ENCODE measurements at places on chromosomes 5 and 9.

DNA sequence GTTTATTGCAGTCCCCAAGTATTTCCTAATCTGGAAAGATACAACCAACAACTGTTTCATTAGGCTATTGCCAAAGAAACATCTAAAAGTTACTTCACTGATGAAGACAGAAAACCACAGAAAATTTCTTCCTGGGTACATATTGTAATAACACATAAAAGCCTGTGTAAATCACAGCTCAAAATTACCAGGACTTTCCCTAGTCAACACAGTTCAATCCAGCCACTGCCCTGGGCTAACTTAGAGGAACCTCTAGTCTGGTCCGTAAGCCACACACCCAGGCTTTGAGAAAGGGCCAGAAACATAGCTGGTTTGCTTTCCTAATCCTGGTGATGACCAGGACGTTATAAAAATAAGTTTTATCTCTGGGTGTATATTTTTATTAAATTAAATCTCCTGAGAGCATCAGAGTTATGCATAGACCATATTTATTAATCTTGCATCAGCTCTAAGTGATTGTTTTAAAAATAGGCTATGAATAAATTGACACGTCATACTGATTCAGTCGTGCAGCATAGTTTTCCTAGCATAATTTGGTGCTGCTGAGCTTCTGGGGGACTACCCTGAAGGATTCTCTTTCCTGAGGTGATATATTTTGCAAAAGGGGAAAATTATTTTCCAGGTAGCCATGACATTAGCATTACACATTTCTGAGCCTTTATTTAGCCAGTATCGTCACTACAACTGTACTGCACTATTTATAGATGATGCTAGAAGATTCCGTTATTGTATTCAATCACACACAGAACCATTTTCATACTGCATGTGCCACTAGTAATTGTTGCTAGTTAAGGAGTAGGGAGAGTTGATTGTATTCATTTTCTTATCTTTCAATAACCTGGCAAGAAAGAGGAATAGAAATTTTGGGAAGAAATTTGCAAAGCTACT lies 12.6 kb upstream of the MUSK start:
- DNase-seq: no peak

DNA sequence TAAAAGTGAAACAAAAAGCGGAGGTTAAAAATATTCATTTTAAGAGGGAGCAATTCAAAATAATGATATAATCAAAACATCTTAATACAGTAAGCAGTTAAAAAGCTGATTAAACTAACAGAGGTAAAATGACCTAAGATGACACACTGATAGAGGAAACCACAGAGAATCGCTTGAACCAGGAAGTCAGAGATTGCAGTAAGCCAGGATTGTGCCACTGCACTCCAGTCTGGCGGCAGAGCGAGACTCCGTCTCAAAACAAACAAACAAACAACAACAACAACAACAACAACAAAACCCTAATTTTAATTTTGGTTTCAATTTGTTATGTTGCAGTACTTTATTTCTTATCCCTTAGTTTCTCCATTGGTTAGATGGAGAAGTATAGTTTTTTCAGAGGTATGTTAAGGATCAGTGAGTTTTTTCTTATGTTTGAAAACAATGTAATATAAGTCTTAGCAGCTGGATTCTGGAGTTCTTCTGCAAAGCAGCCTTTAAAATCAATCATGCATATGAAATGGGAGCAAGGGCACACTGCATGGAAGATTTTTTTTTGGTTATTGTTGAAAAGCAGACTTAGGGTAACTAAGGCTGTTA lies 58.5 kb downstream of the MLANA start:
- peak; percentile 6 for DNase-seq

DNA sequence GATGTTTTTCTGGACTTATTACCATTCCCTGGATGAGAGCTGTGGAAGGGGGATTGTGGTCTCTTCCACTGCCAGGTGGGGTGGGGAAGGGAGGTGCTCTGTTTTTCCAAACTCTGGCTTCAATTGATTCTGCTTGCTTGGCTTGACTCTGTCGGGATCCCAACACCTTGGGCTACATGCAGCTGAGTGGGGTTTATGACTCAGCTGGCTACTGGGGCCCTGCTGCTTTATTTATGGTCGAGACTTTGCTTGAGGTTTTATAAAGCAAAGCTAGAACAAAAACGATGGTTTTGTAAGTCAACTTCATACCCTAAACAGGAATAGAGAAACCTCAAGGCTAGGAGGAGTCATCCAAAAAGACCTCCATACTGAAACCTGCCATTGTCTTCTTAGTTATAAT lies 76.3 kb downstream of the AOPEP start:
- peak; percentile 72 for DNase-seq

- DNase-seq: no peak
These were observed 269.0 kb downstream of the ZSWIM6 start for GRCh38 chr5:61600945-61601511.

DNA sequence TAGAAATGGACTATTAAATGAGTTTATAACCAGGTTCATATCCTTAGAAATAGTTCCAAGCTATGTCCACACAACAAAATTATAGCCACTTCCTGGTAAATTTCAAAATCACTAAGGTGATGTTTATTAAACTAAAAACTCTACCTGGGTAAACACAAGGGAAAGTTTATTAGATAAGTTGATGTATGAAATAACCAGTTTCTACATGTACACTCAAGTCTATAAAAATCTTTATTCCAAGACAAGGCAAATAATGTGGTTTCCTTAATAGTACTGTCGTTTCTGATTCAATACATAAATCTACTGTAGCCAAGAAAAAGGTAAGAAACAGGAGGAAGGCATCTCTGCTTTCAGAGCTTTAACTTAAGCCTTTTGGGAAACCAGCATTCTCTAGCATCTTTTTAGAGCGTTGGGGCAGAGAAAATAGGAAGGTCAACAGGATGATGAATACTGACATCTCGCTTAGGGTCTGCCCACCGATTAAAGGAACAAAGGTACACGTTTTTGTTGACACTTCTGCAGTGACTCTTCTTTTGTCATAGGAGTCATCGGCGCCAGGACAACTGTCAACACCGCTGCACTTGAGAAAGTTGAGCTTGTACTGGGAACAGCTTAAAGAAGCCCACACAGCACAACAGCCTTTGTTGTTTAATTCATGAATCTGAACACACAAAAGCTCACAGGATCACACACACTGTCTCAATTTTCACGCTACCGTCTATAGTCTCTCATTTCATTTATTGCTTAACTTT lies 513.6 kb downstream of the SLCO4C1 start:
- no peak for DNase-seq

GRCh38 chr9:129036923-129037766 lies 719 bp downstream of the MIGA2 start:
- no peak for DNase-seq

DNA sequence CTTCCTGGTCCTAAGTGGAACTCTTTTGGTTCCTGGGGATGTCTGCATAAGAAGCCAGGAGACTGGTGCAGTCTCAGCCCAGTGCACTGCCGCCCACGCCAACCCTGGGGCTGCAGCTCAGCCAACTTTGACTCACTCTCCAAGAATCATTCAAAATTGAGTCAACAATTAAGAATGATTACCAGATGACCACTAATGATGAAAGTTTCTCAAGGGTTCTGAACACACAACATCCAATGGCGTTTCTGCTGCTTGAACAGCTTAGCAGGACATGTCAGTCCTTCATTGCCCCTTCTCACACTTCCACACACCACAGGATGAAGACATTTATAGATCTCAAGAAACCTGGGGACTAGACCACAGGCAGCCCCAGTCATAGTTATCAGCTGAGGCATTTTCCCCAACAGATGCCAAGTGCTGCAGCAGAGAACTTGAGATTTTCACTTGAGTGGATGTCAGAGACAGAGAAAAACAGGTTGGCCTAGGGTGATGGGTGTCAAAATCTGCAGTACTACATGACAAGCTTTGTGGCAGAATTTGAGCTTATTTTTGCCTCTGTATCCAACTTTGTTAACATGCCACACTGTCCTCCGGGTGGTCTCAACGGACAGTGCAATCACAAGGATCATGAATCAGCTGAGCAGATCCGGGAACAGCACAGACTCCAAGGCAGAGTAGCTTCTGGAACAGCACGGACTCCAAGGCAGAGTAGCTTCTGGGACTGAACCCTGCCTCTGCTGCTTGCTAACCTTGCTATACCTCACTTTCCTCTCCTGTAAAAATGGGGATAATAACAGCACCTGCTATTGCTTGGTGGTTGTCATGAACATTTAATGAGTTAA lies 356.1 kb downstream of the SPOCK1 start:
- DNase-seq: no peak

- no peak for DNase-seq
These were observed 17.5 kb upstream of the ROPN1L start for GRCh38 chr5:10424124-10424731.

GRCh38 chr5:337563-338130 lies 16.1 kb downstream of the AHRR start:
- DNase-seq: peak; percentile 21

GRCh38 chr9:136175616-136176197 lies 29.2 kb downstream of the LHX3 start:
- DNase-seq: no peak

Measured in NCI-H526 treated with DMSO at 0.1 percent for 48 hours (cell line).